ENCODE measurements at places on chromosomes 2 and 18.
A peak's percentile ranks its signal among the peaks of the same experiment; 100 is the strongest.

- DNase-seq = no peak
Measured at GRCh38 chr2:37819186-37819585, 105.9 kb upstream of the RMDN2 start.

DNA sequence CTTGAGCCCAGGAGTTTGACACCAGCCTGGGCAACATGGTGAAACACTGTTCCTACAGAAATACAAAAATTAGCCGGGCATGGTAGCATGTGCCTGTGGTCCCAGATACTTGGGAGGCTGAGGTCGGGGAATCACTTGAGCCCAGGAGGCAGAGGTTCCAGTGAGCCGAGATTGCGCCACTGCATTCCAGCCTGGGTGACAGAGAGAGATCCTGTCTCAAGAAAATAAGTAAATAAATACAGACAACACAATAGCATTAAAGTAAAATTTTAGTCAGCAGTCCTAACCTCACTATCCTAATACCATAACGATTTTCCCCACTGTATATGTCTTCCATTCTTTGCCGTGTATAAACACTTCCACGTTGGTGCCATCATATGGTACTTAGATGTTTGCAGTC lies 83.0 kb upstream of the MBOAT2 start:
- DNase-seq = no peak

DNA sequence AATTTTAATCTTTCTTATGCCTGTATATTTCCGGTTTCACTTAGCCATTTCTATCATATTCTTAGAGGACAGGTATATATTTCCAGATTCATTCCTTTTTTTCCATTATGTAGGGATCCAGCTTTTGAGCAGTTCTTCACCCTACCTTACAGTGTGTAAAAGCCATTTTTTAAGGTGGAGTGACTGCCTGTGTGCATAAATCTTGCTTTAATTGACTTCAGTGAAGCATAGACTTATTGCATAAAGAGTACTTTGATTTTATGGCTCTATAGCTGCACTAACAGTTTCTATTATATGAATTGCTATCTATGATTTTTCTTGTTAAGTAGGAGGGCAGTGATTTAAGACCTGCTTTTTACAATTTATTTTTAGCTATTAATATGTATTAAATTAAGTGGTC lies 132.6 kb downstream of the NYAP2 start:
- no peak for DNase-seq

GRCh38 chr18:68666381-68666780 lies 48.5 kb downstream of the TMX3 start:
- no peak for DNase-seq

- no peak for DNase-seq
Measured at GRCh38 chr18:28088477-28088876, 88.5 kb downstream of the CDH2 start.

- no peak for DNase-seq
Measured at GRCh38 chr18:74281980-74282754, 9.6 kb downstream of the CYB5A start.

DNA sequence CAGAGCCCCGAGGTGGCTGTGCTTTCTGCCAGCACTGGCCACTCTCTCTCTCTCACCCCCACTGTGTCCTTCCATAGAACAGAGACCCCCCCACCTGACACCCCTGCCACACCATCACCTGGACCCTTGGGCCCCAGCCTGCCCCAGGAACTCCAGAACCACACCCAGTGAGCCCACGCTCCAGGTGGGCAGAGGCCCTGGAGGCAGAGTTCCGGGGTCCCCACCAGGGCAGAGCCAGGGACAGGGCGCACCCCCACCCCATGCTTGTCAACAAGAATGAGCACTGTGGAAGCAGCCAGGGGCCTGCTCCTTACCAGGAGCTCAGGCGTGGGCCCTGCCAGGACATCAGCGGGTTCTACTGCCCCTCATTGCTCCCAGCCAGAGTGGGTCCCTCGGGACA lies 14.6 kb downstream of the PASK start:
- no peak for DNase-seq

DNA sequence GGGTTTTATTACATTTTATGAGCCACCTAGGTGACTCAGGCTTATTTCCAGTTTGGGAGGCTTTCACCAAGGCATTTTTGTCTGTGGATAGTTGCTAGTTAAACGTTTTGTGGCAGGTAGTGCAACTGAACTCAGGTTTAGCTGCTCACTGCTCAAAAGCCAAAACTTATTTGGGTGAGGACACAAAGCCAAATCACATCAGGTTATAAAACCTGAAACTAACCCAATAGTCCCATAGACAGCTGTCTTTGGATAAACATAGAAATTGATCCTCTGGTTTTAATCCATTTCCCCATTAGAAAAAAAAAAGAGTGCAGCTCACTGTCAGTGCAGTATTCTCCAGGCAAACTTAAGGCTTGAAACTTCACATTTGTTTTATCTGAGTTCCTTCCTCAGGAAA lies 362.6 kb upstream of the TFPI start:
- DNase-seq = no peak

- DNase-seq = peak; percentile 1
Measured at GRCh38 chr18:57833441-57834101, 30.5 kb upstream of the ATP8B1 start.

DNA sequence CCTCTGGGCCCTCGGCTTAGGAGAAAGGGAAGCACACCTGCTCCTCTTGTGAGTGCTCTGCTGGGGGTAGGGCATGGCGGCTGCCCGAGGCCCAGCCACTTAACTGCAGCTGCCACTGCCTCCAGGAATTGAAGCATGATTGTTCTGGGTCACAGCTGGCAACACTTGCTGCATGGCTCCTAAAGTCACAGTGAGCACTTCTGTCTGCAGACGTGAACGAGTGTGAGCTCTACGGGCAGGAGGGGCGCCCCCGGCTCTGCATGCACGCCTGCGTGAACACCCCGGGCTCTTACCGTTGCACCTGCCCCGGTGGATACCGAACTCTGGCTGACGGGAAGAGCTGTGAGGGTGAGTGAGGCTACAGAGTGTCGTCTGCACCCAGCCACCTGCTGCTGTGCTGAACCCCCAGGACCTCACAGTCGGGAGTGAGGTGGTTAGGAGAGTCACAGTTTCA lies 44.4 kb downstream of the FBLN7 start:
- DNase-seq = no peak

DNA sequence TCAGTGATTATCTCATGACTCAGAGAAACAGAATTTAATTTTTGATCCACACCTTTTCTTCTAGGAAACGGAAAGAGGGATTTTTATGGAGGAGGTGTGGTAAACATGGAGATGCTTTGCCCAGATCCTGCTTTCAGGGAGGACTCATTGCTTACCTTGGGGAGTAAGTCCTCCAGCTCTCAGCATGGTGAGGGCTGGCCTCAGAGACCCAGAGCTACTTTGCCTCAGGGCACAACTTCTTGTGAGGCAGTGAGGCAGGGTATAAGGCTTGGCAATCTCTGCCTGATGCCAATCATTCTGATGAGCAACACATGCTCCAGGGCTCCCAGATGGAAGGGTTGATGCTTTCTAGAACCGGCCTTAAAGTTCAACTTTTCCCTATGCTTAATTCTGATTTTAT lies 189.9 kb upstream of the DCC start:
- no peak for DNase-seq

DNA sequence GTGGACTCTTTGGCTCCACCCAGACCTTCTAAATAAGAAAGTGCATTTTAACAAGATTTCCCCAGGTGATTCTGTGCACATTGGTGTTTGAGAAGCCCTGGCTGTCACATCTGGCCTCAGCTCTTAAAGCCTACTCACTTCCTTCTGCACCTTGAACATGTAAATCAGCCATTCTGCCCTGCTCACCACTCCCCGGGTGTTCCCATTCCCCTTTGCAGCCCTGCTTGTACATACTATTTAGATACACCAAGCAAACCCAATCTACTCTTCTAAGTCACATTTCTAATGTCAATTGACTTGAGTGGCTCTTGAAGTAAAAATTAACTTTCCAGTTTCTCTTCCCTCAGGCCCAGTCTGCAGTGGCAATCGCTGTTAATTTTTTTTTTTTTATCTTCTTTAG lies 13.1 kb upstream of the SCN1A start:
- DNase-seq = no peak

GRCh38 chr2:159131914-159132281 lies 154.6 kb downstream of the WDSUB1 start:
- DNase-seq = no peak

GRCh38 chr2:70960833-70961647 lies 17.4 kb upstream of the ANKRD53 start:
- no peak for DNase-seq

DNA sequence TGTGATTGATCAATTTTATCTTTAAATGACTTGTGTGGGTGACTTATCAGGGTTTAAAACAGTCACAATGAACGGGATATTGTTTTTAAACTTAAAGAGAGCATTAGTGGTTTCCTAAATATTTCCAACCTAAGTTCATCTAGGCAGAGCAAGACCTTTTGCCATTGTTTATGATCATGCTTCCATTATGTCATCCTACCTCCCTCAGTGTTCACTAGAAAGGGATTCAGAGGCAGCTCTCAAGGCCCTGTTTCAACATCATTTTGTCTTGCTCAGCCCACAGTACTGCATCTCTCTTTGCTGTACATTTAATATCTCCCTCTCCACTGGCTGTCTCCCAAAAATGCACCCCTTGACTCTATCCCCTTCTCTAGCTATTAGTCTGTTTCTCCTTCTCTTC lies 21.5 kb upstream of the PELI1 start:
- DNase-seq = no peak

- no peak for DNase-seq
Measured at GRCh38 chr2:176642074-176642473, 372.8 kb downstream of the MTX2 start.

- no peak for DNase-seq
Measured at GRCh38 chr18:48983793-48984437, 33.1 kb upstream of the SMAD7 start.

GRCh38 chr18:48200631-48201336 lies 208.4 kb downstream of the ZBTB7C start:
- DNase-seq = no peak

- no peak for DNase-seq
Measured at GRCh38 chr2:65370387-65371073, 61.9 kb downstream of the SPRED2 start.

GRCh38 chr2:174798801-174799200 lies 34.5 kb upstream of the CHRNA1 start:
- no peak for DNase-seq

DNA sequence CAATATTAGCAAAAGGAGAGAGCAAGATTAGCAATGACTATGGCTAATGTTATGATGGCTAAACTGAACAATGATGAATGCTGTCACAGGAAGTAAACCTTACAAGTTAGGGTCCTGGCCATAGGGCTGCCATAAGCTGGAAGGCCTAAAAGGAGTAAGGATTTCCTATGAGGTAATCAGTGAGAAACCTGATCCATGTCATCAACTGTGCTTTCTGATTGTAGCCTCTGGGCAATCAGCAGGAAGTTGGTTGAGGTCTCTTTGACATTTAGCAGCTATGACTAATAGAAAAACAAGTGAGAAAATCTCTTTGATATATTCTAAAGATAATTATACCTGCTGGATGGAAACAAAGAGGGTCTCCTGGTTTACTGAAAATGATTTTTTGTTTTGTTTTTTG lies 193.0 kb downstream of the RAB3GAP1 start:
- DNase-seq = no peak

- no peak for DNase-seq
Measured at GRCh38 chr2:103804013-103804412, 1042.2 kb downstream of the TMEM182 start.

DNA sequence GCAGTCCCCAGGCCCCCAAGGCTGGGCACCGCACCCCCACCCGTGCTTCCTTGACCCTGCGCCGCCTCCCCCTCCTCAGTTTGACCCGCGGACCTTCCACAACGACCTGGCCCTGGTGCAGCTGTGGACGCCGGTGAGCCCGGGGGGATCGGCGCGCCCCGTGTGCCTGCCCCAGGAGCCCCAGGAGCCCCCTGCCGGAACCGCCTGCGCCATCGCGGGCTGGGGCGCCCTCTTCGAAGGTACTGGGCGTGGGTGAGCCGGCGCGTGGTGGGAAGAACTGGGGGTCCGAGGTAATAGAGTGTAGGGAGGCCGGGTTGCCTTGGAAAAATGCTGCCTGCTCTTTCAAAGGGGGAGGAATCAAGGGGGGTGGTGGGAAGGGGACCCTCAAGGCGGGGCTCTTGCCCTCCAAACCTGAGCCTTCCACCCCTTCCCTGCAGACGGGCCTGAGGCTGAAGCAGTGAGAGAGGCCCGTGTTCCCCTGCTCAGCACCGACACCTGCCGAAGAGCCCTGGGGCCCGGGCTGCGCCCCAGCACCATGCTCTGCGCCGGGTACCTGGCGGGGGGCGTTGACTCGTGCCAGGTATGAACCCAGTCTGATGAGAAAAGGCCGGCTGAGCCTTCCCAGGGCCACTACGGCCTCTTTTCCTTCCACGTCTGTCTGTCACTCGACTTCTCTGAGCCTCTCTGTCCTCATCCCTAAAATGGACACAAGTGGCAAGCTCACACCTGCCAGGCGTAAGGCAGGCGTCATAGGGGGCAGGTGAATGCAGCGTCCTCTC lies 2.6 kb downstream of the PRSS56 start:
- no peak for DNase-seq

DNA sequence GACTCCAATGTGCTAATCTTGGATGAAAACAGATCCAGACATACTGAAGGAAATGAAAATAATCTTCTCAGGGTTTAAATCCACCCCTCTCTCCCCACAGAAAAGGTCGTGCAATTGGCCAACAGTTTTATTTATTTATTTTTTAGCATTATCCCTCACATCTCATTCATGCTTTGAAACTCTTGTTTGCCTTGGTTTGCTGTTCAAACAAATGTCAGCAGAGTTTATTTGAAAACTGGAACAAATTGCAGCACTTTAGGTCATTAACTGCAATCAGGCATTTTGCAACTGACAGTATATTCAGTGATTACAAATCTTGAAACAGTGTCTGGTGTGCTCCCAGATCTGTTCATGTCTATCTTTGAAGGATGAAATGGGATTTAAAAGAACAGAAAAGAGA lies 220.6 kb downstream of the SLC4A10 start:
- no peak for DNase-seq

- no peak for DNase-seq
Measured at GRCh38 chr2:68169308-68169707, 11.6 kb downstream of the PNO1 start.

- DNase-seq = peak; percentile 10
Measured at GRCh38 chr18:22559414-22560274, 141.9 kb upstream of the CTAGE1 start.

DNA sequence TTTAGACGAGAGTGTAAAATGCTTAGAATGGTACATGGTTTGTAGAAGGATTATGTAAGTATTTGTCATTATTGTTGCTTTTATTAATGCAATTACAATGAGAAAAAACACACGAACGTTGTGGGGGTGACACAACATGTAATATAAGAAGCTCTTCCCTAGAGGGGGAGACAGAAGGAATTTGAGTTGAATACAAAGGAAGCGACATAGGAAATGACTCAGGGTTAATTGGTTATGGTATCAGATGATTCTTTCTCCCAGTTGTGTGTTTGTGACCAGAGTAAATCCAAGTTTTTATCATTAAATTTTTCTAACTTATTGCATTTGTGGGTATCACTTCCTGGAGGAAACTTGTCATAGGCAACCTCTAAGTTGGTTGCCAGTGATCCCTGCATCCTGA lies 625.6 kb upstream of the CDH2 start:
- no peak for DNase-seq

- DNase-seq = no peak
Measured at GRCh38 chr2:147600646-147601045, 244.2 kb upstream of the ACVR2A start.

GRCh38 chr2:7570247-7570646 lies 653.0 kb downstream of the RNF144A start:
- no peak for DNase-seq

GRCh38 chr2:71360434-71360975 lies 28.9 kb downstream of the ZNF638 start:
- DNase-seq = no peak

Data from stimulated activated CD8-positive, alpha-beta memory T cell treated with anti-CD3 and anti-CD28 coated beads, Interleukin-4, amount 100 ng/mL, for 24 hours (primary cell).